Activated naive CD8-positive, alpha-beta T cell treated with anti-CD3 and anti-CD28 coated beads, Interleukin-2, amount 50 U/mL, for 24 hours (primary cell): ENCODE measurements at places on chromosomes 3 and 15.

DNA sequence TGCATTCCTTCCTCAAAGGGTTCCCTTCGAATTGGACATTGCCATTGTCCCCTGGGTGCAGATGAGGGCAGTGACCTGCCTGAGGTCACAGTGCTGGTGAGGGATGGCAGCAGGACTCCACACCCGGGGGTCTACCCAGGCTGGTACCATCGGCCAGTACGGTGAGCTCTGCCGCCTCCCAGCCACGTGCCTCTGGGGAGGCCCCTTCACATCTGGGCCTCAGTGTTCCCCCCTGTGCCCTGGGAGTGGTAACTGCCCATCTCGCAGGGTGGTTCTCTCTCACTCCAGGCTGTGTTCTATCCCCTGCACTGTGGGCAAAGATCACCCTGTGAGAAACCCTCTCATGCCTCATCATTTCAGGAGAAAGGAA is 99.4 kb upstream of the IQSEC1 start:
- no peak for DNase-seq

- DNase-seq, result no peak
These were observed 583.2 kb downstream of the EPHA3 start for GRCh38 chr3:89690646-89691045.

DNA sequence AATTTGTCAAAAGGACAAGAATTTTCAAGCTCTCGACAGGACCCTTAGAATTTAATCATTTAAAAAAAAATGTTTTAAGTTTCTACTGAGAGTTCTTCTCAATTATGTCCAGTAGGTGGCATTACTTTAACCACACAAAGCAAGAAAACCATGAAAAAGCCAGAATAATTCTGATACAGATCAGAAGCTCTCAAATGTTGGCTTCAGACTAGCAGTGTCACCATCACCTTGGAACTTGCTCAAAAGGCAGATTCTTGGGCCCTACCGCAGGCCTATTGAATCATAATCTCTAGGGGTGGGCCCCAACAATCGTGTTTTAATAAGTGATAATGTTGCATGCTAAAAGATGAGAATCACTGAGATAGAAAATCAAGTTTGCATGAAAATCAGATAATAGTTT is 99.5 kb upstream of the KCNMB2 start:
- no peak for DNase-seq

GRCh38 chr3:133663569-133664313 is 2.0 kb upstream of the TOPBP1 start:
- peak; percentile 16 for DNase-seq

DNA sequence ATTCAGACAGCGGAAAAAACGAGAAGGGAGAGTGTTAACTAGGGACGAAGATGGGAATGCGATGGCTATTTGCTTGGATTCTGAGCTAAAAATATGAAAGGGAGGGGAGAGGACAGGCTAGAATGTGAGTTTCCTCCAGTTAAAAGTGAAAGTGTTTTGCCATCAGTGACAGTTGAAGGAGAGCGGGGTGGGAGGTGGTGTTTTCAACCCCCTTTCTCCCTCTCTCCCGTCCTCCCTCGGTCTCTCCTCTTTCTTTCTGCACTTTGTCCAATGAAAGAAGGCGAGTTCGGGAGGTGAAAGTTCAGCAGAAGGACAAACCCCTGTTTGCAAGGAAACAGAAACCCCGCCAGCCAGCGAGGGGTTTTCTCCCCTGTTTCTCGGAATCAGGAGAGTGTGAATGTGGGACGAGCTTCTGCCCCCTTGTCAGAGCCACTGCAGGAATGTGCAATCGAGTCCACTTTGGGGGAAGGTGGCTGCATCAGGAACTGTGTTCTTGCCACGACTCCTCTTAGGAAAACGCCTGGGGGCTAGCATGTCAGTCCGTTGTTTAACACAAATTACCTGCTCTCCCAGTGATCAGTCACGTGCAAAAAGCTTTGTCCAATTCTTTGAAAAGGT is 975 bp upstream of the FOXP1 start:
- peak; percentile 72 for DNase-seq

DNA sequence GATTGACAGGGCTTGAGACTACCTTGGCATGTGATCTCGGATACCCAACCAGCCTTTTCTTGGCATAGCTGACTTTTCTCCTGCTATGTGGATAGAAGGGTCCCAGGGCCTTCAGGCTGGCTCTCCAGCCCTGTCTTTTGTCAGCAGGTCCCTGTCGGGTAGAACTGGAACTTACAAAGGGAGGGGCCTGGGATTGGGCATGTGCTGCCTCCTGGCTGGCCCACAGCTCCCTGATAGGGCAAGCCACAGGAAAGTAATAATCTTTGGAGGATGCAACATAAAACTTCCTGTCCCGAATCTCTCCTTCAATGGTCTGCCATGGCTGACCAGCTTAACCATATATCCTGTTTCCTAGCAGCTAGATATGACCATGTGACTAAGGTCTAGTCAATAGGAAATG is 89.1 kb downstream of the ABHD5 start:
- no peak for DNase-seq

GRCh38 chr3:194306771-194307640 is 44.1 kb downstream of the CPN2 start:
- no peak for DNase-seq

DNA sequence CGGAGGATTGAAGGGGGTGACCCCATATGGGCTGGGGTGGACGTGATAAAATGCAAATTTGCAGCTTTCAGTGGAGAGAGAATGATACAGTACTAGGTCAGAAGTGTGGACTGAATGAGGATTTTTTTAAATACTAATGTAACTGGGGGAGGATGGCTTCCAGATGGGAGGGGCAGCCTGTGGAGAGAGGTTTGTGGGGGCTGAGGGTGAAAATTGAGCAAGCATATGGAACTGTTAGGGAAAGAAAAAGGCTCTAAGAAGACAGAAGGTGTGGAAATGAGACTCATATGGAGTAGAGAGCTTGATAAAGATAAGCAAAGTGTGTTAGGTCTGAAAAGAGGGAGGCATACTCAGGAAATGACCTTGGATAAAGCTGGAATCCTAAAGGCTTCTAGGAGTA is 926.4 kb downstream of the IGSF11 start:
- DNase-seq, result no peak

DNA sequence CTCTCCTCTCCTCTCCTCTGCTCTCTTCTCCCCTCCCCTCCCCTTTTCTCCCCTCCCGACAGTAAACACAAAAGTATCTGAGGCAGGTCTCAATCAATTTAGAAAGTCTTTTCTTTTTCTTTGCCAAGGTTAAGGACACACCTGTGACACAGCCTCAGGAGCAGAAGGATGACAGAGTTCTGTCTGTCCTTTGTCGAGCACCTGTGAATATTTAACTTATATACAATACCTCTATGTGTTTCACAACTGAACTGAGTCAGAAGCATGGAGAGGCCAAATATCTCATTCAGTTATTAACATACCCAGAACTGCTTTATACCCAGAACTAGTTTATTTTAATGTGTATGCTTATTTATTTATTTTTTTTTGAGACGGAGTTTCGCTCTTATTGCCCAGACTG is 81.1 kb upstream of the ROBO1 start:
- no peak for DNase-seq

GRCh38 chr3:17664923-17665322 is 77.5 kb downstream of the TBC1D5 start:
- no peak for DNase-seq

DNA sequence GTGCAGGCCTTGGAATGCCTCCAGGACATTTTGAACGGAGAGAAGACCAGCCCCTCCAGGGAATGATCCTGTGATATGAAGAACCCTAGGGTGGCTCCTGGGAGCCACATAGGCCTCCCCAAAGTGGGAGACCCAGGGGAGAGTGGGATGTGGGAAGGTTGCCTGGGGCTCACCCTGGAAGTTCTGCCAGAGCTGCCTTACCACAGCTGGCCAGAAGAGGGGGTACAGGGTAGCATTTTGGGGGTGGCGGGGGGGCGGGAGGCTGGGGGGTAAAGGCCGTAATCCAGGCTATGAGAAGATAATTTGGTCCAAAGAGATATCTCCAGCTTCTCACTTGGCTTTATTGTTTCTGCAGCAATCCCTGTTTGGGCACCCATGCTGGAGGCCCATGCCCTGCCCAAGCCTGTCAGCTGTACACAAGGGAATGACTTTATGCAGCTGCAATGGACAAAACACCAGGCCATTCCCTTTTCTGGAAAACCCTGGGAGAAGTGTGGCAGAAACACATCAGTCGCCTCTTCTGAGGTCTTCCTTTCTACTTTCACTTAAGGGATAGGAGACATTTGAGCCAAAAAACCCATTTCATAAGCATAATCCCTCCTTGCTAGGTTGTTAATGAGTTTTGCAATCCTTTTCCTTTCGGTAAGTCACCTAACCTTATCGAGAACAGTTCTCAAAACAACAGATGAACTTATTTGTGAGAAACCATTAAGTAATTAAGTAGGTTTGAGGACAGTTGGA is 11.0 kb upstream of the MUSTN1 start:
- peak; percentile 44 for DNase-seq

DNA sequence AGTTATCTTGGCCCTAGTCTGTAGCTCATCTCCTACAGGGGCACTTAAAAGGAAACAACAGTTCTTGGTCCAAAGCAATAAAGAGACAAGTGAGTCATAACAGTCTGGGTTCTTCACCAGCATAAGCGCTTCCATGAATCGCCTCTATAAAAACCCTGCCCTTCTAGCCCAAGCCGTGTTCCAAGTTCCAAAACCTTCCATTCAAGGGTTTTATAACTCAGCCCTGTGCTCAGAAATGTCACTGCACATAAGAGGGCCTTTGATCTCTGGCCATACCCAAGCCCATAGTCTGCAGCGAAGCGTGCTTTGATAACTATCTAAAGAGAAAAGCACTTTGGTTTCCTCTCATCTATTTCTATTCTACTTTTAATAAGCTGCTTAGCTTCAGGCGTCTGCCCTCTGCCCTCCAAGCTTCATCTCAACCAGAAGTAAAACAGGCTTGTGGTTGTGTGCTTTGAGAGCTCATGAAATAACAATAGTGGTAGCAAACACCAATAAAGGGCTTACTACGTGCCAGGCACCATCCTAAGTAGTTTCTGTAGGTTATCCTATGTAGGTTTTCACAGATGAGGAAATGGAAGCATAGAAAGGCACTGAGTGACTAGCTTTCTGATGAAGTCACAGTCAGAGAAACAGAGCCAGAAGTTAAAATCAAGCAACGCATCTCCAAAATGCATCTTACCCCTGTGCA is 64.0 kb upstream of the AKAP13 start:
- DNase-seq, result no peak

- no peak for DNase-seq
These were observed 189.6 kb upstream of the THBS1 start for GRCh38 chr15:39391230-39391629.

DNA sequence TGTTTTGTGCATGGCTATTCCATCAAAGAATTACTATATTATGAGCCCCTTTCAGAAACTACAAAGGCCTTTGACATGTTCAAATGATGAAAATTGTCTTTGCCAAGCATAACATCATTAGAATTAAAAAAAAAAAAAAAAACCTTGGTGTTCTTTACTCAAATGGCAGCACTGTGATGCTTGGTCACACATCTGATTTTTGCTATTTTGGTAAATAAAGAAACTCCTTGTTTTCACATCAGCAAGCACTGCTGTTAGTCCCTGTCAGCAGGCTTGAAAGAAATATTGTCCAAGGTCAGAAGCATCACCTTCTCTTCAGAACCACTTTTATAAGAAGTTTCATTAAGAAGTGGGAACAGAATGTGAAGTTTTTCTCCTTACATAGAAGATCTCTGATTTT is 537.3 kb downstream of the MFSD1 start:
- no peak for DNase-seq

DNA sequence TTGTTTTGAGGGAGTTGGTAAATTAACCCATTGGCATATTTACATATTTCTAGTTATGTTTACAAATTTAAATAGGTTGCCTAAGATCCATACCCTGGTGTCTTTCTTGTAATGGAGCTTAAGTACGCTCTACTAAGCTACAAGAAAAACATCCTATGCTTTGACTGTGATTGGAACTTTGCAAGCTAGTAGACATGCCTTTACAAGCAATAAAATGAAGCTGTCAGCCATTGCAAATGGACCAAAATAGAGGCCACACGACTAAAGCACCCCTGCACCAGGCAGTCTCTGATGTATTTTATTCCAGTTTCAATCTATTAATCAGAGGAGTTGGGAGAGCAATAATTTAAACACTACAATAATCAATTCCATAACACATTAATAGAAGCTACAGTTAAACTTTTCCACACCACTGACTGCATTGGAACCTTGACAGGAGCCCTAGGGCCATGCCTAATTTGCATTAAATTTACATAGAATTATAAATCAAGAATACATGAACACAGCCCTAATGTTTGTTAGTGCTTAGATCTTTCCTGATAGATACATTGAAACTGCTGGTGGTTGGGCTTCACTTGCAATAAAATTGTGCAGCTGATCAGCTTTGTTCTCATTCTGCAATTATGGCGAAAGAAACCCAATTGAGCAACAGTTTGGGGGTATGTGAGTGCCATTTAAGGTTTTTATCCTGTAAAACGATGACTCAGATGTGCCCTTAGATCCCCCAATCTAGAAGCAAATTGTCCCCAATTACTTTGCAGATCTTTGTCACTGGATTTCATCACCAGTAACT is 360.1 kb downstream of the LSAMP start:
- DNase-seq, result no peak

GRCh38 chr3:43582866-43583265 is 38.9 kb downstream of the ANO10 start:
- DNase-seq, result no peak
